ENCODE measurements at places on chromosomes 16 and 17.

- DNase-seq = no peak
These were observed 77.8 kb downstream of the USP31 start for GRCh38 chr16:23071196-23072083.

- no peak for DNase-seq
These were observed 245.1 kb downstream of the UTP18 start for GRCh38 chr17:51505450-51505849.

DNA sequence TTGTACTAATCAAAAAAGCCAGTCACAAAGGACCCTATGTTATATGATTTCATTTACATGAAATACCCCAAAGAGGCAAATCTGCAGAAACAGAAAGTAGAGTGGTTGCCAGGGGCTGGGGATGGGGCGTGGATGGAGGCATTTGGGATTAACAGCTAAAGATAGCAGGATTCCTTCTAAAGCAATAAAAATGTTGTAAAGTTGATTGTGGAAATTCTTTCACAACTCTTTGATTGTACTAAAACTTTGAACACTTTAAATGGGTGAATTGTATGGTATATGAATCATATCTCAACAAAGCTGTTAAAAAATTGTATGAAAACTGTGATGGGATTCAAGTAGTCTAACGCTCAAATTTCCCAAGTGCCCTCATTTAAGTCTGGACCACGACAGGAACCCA lies 630.8 kb downstream of the MAF start:
- no peak for DNase-seq

DNA sequence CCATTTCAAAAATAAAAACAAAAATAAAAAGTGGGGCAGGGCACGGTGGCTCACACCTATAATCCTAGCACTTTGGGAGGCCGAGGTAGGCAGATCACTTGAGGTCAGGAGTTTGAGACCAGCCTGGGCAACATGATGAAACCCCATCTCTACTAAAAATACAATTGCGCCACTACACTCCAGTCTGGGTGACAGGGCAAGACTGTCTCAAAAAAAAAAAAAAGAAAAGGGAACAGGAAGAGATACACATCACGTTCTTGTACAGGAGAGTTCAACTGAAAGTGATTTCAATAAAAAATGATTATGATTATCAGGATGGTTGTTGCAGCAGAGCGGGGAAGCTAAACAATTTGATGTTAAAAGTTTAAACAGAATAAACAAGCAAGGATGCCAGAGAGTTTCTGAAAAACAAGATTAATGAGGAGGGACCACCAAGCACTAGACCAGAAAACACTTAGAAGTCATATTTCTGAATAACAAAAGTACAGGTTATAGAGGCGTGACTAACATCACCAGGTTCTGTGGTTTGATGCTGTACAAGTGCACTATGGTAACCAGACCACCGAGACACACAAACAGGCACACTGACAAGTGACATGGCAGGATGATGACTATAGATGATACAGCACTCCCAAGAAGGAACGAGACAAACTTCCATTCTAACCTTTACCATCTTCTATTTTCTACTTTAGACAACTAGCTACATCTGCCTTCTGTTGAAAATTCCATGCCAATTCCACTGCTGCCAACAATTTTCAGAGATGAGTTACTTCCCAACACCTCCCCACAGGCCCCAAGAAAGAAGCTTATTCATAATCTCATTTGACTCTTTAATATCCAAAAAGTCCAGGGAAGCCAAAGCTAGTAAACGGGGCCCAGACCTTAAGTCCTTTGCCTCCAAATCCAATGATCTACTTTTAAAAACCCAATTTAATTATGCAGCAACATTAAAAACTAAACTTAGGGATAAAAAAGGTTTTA lies 11.8 kb downstream of the DNAJA2 start:
- DNase-seq = peak; percentile 25

DNA sequence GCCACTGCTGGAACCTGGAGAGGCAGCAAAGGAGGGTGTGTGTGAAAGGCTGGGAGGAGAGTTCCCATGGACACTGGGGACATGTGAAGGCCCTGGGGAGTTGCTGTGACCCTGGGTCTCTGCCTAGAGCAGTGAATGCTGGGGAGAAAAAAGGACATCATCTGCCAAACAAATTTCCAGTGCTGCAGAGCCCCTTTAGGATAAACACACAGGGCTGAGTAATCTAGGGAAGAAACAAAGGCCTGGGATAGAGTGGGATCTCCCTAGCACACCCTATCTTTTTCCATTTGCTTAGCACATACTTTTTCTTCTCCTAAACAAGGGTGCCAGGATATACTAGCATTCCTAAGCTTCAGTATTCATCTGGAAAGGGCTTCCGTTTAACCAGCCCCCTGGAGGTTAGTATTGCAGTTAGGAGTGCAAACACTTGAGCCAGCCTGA lies 3.3 kb upstream of the HIGD1B start:
- no peak for DNase-seq

- DNase-seq = no peak
These were observed 5.2 kb downstream of the CACNA1G start for GRCh38 chr17:50565402-50566350.

DNA sequence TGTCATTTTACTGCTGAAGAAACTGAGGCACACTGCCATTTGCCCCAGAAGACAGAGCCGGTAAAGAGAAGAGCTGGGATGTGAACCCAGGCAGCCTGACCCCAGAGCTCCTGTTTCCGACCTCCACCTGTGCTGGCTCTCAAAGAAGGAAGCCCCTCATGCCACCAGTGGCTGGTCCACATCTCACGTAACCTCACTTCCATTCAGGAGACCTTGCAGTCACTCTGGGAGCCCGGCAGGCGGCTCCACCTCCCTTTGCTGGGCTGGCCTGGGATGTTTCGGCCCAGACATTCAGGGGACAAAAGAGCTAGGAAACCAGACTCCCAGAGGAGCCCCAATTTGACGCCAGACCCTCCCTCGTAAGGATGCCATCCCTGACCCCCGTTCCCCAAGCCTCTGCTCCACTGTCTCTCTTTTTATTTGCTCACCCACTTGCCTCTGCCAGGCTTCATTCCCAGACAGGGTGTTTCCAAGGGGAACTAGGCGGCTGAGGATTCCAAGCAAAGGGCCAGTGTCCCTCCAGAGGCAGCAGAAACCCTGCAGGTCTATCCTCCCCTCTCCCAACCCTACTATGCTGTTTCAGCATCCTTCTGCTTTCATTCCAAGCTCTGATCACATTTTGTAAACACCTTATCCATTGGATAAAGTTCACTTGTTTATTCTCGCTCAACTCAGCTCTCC lies 2.8 kb downstream of the TAF1C start:
- no peak for DNase-seq

- no peak for DNase-seq
These were observed 190.0 kb upstream of the CIBAR2 start for GRCh38 chr16:85302018-85302847.

DNA sequence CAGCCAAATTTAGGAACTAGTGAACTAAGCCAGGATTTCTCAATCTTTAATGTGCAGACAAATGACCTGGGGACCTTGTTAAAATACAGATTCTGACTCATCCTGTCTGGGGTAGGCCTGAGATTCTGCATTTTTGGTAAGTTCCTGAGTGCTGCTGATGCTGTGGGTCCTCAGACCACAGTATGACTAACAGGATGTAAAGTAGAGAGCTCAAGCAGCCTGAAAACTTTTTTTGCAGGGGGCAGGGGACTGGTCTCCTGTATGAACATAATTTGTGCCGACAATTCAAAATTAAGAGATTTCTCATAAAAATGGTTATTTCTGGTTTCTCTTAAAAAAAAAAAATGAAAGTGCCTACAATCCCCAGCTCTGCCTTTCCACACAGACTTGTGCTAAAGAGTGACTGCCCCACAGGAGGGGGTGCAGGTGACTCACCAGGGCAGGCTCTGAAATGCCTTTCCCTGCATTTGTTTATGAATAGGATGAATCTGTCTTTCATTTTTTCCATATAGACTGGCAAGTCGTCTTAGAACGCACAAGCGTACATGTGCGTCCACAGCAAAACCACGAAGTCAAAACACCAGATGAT lies 271.5 kb downstream of the PHKB start:
- no peak for DNase-seq

All from activated naive CD4-positive, alpha-beta T cell treated with anti-CD3 and anti-CD28 coated beads, Interleukin-2, amount 10 ng/mL, durations not matched to agents 7 days and 5 days (primary cell).